ENCODE measurements at places on chromosomes 7 and 10.

DNA sequence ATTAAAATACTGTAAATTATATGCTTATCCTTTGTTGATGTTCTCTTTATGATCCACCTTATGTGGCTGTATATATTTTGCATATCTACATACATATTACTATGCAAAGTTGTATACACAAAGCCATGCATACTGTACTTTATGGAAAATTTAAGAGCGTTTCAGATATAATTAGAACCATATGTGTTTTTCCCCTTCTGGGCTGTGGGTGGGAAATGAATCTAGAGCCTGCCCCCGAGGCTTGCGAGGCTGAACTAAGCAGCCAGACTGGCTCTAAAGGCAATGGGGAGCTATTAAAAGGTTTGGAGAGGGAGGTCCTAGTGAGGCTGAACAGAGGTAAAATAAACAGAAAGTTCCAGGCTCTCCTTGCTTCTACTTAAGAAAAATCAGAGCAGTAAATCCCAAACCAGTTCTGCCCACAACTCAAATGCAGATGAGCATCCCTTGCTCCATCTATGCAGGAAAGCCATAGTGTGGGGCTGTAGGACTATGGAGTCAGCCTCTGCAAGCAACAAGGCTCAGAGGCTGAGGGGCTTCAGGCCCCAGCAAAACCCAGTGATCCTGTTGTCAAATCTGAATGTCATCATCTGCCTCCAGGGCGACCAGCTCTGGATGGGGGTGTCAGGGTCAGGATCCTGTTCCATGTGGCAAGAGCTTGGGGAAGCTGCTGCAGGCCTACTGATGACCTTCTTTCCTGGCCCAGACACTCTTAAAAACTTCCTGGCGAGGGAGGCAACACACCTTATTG is 14.1 kb upstream of the DDIT4 start:
- DNase-seq: peak; percentile 90

DNA sequence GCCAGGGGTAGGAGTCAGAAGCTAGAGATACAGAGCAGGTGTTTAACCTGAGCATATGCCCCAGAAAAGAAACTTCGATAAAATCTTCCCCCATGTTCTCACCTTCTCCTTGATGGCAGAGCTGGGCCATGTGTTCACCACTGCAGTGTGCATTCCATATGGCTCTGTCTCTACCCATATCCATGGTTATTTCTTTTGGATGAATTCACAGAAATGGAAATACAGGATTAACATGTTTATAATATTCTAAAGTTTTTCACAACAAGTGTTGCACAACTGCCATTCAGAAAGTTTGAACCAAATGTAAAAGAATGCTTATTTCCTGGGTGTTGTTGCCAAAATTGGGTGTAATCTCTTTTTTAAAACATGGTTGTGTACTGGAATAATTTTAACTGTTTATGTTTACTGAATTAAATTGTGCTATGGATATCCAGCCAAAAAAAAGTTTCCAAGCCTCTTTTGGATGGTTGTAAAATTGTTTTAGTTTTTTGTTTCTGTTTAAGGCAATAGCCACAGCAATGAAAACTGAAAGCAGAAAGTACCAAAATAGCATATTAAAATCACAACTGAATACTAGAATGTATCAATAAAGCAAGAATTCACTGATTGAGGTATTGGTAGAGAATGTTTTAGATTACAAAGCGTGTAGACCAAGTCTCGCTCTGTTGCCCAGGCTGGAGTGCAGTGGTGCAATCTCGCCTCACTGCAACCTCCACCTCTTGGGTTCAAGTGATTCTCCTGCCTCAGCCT is 19.9 kb upstream of the CCNY start:
- peak; percentile 36 for DNase-seq

DNA sequence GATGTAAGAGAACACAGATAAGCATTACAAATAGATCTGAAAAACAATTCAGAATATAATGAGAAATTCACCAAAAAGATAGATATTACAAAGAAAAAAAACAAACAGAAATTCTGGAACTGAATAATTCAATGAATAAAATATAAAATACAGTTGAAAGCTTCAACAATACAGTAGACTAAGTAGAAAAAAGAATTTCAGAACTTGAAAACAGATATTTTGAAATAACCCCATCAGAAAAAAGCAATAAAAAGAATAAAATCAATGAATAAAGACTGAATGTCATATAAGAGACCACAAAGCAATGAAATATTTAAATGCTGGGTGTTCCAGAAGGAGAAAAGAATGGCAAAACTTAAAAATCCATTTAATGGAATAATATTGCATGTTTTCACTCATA is 611.4 kb upstream of the GHITM start:
- no peak for DNase-seq

DNA sequence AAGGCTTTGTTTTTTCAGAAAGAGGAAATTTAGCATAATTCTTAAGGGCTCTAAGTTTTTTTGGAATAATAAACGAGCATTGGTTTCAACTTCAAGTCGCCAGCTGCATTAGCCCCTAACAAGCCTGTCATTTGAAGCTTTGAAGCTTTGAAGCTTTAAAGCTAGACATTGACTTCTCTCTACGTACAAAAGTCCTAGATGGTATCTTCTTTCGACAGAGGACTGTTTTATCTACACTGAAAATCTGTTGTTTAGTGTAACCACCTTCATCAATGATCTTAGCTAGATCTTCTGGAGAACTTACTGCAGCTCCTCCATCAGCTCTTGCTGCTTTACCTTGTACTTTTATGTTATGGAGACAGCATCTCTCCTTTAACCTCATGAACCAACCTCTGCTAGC is 79.6 kb upstream of the TMEM72 start:
- DNase-seq: no peak

DNA sequence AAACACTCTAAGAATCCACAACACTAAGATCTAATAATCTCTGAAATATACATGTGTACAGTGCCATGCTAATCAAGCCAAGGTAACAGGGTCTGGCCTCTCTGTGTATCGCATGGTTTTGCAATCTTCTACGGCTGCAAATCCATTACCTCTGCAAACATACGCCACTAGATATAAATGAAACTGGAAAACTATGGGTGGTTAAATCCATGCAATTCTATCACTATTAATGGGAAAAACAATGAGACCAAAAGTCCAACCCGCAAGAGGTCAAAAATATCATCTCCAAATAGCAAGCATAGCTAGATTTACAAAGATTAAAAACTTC is 23.0 kb downstream of the SGCE start:
- DNase-seq: no peak

DNA sequence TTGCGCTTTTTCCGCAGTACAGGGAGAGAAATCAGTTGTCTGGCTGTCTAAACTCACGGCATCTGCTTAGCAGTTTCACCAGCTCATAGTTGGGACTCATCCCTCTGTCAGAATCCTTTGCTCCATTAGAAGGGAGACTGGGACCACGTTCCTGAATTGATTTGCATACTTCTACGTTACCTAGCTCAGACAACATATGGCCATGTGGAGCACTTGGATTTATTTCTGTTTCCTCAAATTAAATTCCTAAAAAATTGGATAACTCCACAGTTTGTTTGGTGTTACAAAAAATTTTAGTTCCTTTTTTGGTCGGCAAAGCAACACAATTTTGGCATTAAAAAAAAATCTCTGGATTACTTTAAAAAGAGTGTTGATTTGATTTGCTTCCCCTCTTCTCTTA is 614.0 kb downstream of the AUTS2 start:
- no peak for DNase-seq

GRCh38 chr7:108211382-108212201 is 81.4 kb upstream of the LAMB4 start:
- DNase-seq: peak; percentile 25

Measured in adipocyte (in vitro differentiated cells).